Natural killer cell (primary cell): ENCODE measurements at places on chromosomes 6 and 20. TPM values are rescaled to one million over a fixed set of nuclear protein-coding genes. Genes with fewer than 3 reads are reported as not detected.

ERVFRD-1 gene
- not detected for total RNA-seq

C6orf15 gene
- total RNA-seq, result not detected

TRIM31 gene
- total RNA-seq, result not detected

RAMACL gene
- 1.1 TPM for total RNA-seq

CFAP61 gene
- 1.3 TPM for total RNA-seq

OTOR gene
- not detected for total RNA-seq

GUCA1A gene
- not detected for total RNA-seq

TBXT gene
- total RNA-seq, result not detected

BICRAL gene
- 43.4 TPM for total RNA-seq

PNPLA1 gene
- 3.5 TPM for total RNA-seq

DUSP15 gene
- not detected for total RNA-seq

PGC gene
- total RNA-seq, result not detected

ABHD16B gene
- not detected for total RNA-seq

MATN4 gene
- total RNA-seq, result not detected

DPPA5 gene
- total RNA-seq, result not detected

NRM gene
- total RNA-seq, result 7.4 TPM

RNASET2 gene
- 106 TPM for total RNA-seq

ESR1 gene
- 0.64 TPM for total RNA-seq
